Uterus (tissue), 4 donors: ENCODE measurements at places on chromosomes 7 and 10.

DNA sequence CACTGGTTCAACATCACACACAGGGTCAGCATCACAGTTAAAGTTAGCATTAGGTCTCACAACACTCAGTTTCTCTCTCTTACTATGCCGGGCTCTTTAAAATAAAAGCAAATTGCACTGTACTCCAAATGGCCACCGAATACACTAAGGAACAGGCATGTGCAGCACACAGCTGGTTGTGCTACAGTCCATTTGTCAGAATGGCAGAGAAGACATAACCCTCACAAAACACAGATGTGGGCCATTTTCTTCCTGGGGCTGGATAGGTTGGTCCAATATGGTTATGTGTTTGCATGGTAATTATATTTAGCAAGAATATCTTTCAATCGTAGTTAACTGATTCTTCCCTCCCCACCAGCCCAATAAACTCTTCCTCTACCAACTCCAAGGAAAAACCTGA, 9.0 kb downstream of the JCAD start:
- no peak for DNase-seq

DNA sequence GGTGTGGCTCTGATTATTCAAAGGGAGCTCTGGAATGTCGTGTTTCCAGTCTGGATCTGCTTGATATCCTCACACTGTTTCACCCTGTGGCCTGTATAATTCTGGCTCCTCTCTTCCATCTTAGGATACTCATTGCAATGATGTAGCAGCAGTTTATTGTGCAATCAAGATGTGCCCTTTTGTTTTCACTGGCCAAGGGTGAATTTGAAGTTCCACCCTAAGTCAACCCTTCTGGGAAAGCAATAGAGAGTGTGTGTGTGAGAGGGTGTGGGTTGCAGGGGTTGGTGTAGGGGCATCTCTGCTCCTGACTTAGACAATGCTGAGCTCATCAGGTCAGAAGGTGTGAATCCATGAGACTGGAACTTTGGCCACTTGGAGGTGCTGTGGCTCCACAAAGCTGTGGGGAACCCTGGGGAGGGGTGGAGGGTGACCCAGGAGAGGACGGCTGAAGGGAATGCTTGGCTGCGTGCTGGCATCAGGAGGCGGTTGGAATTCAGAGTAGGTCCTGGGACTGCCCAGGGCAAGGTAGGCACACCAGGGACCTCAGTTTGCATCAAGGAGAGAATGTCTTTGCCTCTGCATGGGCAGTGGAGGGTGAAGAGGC, 118.0 kb upstream of the PRSS58 start:
- no peak for DNase-seq

DNA sequence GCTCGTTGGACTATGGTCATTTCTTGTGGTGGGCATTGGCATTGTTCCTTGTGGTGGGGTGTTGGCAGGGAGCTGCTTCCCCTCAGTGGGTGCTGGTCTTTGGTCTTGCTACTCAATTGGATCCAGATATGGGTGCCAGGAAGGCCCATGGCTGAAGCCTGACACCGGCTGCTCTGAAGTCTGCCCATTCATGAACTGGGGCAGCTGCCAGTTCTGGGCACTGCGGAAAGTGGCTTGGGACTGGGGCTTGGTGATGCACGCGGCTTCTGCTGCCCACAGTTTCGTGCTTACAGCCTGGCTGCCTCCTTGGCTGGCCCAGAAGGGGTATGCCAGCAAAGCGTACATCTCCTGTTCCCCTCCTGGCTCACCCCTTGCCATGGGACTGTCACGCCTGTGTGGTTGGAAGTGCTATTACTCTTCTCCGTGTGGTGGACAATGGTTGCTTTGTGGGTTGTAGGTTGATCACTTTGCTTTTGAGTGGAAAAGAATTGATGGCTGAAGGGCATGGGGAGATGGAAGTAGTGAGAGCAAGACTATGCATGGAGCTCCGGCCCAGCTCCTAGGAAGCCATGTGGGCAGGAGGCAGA, 54.7 kb downstream of the ADAMTS14 start:
- DNase-seq: no peak

DNA sequence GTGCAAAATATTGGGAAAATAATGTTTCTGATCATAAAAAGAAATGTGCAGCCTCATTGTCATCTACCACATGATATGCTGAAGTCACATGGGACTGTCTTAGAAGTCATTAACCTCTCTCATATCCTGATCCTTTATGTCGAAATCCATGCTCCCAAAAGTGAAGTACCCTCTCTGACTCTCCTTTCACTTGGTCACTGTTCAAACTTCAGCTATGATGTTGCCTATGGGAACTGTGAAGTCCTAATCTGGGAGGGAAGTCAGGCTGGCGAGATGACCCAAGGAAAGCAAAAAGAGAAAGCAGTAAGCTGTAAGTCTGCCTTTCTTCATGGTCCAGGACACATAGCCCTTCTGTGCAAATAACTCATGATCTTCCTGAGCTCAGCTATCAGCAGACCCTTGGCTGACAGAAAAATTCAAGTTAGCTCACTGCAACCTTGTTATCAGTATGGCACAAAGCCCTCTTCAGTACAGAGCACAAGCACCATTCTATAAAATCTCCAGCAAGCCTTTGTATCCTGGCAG, 29.5 kb downstream of the WASL start:
- DNase-seq: no peak

DNA sequence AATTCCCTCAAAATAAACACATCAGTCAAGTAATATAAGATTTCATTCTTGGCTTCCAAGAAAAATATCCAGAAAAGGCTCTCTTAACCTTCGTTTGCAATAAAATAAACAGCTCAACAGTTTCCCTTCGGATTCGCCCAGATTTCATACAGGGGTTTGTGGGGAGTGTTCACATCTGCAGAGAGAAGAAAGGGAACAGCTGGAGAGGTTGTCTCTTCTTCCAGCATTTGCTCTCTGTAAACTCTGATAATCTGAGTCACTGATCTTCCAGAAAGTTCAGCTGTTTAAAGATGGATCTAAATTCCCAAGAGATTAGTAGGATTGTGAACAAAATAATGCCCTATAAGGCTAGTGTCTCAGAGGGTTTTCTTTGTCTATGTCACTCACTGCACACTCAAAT, 277.9 kb downstream of the HPSE2 start:
- DNase-seq: no peak

- peak; percentile 25 for DNase-seq
Measured at GRCh38 chr10:121886997-121887622, 40.7 kb downstream of the ATE1 start.

DNA sequence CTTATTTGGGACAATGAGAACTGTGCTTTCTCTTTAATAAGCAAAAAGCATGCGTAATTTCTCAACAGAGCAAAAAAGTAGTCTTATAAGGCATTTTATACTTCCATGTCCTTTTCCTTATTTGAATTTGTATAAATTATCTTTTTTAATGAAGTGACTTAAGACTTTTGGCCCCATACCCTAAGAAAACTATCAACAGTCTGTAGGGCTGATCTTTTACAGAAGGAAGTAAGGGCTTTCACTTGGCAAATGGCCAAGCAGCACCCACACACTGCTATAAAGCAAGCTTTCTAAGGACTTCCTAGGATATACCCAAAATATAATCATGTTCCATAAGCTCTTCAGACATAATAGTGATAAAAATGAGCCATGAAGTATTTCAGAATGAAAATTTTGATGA, 3.4 kb downstream of the CRPPA start:
- DNase-seq: no peak

- DNase-seq: peak; percentile 40
Measured at GRCh38 chr7:92778972-92779371, 57.4 kb downstream of the CDK6 start.

DNA sequence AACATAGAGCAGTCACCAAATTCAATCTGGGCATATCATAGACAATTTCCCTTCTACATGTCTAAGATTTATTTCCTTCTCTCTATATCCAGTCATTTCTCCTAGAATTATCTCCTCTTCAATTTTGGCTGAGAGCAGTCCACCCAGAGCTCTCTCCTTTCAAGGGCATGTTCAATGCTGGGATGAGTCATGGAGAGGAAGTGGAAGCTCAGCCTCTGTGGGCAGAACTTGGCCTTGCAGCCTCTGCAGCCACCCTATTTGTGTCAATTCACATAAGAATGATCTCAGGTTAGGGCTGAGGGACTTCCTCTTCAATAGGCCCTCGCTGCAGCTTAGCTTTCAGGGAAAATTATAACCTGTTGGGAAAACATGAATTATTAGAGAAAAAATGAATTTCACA, 560.8 kb downstream of the POM121L12 start:
- no peak for DNase-seq

GRCh38 chr7:41745451-41745850, 42.6 kb upstream of the INHBA start:
- no peak for DNase-seq

DNA sequence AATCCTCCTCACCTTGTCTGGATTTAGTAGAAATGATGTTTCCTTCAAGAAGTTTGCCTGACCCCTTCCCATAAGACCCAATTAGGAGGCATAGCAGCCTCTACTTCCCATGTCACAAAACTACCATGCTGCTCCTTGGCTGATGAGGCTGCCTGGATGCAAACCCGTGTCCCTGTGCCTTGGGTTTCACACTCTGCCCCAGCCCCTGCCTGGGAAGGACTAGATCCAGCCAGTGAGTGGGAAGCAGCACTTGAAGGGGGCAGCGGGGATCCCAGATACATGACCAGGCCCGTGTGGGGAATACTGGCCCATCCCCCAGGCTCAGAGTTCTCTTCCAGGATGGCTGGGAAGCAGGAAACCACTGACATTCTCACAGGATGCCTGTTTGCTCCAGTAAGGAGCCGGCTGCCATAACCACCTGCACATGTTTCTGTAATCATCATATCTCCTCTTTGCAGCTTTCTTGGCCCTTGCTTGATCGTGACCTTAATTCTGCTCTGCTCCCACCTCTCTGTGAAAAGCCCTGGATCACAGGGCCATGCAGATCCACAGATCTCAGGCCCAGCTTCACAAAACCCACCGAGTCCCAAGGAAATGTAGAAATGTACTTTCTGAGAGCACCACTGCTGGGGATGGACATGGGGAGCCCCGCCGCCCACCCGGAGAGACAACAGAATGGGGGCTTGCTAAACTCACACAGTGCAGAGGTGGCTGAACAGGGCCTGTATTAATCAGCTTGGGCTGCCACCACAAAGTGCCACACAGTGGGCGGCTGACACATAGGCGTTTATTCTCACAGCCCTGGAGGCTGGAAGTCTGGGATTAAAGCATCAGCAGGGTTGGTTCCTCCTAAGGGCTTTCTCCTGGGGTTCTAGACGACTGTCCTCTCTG, 287.8 kb upstream of the IGFBP3 start:
- no peak for DNase-seq

- no peak for DNase-seq
Measured at GRCh38 chr7:148256433-148256832, 334.1 kb upstream of the C7orf33 start.

- no peak for DNase-seq
Measured at GRCh38 chr10:124384591-124385190, 34.0 kb downstream of the OAT start.

DNA sequence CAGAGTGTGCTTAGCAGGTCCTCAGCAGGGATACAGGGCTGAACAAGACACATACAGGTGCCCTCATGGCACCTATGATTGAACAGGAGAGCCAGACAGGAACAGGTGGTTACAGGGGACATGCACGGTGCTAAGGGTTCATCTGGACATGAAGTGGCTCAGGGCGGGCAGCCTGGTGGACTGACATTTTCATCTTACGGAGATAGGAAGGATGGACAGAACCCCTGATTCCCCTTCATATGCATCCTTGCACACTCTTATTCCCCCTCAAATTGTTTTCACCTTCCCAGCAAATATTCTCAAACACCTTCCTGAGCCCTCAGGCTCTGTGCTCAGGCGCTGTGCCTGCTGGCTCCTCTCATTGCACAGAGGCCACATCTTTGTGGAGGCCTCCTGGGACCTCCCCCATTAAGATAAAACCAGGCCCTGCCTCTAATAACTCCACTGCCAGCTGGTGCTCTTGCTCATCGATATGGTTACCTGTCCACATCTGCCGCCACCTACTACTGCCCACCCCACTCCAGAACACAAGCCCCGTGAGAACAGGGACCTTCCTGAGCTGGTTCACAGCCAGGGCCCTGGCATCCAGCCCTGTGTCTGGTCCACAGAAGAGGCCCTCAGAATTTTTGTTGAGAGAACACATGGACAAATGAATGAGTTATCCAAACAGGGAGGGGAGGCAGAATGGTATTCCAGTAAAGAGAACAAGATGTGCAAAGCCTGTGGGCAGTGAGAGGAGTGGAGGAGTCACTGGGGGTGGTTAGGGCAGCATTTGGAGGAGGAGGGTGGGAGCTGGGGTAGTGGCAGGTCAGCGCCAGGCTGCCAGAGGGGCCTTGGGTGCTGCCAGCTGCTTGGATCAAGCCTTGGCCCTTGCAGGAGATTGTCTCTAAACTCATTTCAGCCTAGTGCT, 68.9 kb upstream of the AQP1 start:
- DNase-seq: no peak

GRCh38 chr10:84195044-84195830, 900 bp downstream of the CDHR1 start:
- DNase-seq: no peak

- DNase-seq: no peak
Measured at GRCh38 chr7:51369746-51370145, 53.1 kb upstream of the COBL start.

DNA sequence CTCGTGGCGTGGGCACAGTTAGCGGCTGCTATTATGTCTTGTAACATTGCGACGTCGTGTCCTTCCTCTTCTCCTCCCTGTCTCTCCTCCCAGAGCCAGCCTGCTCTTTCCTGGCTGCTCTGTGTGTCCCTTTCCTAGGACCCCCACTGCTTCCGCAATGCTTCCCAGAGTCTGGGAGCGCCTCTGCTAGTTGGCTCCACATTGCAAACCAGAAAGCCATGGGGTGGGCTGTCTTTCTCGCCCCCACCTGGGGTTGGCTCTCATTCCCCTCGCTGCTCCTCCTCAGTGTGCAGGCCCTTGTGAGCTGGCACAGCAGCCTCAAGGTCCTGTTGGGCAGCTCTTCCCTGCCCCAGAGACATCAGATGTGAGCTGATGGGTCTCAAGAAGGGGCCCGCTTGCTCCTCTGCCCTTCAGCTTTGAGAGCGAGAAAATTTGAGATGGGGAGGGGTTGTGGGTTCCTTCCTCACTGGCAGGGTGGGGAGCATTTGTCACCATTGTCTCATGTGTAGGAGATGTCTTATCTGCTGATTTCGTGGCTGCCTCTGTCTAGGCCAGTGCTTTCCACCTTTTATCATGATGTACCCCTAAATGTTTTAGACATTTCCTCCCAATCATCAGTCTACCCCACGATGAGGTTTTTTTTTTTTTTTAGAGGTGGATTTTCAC, 3.3 kb downstream of the ADAMTS14 start:
- no peak for DNase-seq

- DNase-seq: no peak
Measured at GRCh38 chr7:79341902-79342301, 111.6 kb downstream of the MAGI2 start.

GRCh38 chr10:108872854-108873253, 1050.5 kb downstream of the XPNPEP1 start:
- no peak for DNase-seq

DNA sequence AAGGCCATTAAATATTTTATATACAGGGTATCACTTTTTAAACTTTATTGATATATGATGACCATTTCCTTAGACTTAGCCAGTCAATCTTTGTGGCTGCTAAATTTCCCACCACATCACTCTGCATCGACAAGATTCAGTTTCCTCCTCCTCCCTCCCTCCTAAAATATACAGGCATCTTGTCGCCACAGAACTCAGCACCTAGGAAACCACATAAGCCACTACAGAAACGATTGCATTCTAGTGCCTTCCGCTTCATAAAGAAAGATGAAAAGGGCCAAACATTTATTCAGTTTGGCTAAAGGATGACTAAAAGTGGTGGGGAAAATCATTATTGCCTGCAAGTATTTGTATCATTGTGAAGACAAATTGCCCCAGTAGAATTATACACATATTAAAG, 30.7 kb downstream of the ERCC6 start:
- DNase-seq: no peak

- DNase-seq: no peak
Measured at GRCh38 chr7:6323967-6324701, 51.7 kb upstream of the CYTH3 start.

- no peak for DNase-seq
Measured at GRCh38 chr7:79420464-79420863, 33.0 kb downstream of the MAGI2 start.
